Activated CD4-positive, alpha-beta T cell treated with anti-CD3 and anti-CD28 coated beads, Interleukin-2, amount 10 ng/mL, durations not matched to agents 7 days and 5 days (primary cell): ENCODE measurements at places on chromosomes 6 and 20. TPM values are rescaled to one million over a fixed set of nuclear protein-coding genes. Genes with fewer than 3 reads are reported as not detected.

Gene PRND
- total RNA-seq: not detected

Gene DCDC2
- total RNA-seq: not detected

Gene BPIFA1
- not detected for total RNA-seq

Gene MYMX
- total RNA-seq: not detected

Gene BFSP1
- 2.2 TPM for total RNA-seq

GRCh38 chr20:36728986-36729385 lies 16.9 kb downstream of the NDRG3 start:
- DNase-seq: peak; percentile 18

DNA sequence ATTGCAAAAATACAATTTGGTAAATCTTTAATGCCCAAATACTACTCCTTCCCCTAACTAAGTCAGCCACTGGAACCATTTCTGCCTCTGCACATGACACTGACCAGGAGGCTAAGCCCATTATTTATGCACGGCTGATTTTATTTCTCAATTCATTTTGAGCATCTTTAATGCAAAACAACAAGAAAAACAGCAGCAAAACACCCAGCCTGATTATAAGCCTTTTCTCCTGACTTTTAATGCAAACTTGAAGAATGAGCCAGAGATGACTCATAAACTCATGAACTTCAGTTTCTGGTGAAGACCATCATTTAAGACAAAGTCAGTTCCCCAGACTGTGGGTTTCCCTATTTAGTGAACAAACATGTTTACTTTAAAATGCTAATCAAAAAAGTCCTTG lies 51.6 kb downstream of the CYP24A1 start:
- no peak for DNase-seq

DNA sequence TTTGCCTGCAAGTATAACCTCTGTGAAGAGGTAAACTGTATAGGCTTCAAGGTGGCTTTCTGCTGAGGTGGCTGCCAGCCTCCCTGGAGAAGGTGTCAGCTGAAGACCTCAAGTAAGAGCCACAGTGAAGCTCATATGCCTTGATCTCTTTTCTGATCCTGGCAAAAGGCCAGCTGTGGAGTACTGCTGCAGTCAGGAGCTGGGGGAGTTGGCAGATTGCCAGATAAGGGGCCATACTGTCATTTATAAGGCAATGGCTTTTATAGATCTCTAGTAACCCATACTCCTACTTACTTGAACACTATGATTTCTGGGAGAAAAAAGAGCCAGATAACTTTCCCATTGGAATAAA lies 8.8 kb upstream of the CEP85L start:
- DNase-seq: peak; percentile 52

GRCh38 chr6:90298459-90299053 lies 1.9 kb upstream of the BACH2 start:
- no peak for DNase-seq

DNA sequence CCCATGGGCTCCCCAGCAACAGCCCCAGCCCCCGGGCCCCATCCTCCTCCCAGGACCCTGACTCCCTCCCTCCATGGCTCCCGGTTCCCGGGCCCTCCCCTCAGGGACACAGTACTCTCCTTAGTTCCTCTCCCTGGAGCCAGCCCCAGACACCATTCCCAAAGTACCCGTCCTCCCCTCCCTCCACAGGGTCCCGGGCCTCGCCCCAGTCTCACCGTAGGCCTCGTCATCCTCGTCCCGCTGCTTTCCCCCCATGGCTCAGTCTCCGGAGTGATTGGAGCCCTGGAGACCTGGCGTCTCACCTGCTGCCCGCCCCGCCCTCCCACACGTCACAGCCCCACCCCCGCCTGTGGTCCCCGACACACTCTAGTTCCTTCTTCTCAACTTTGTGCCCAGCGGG lies at the start of gene SLC44A4:
SLC44A4 (minus strand) TSS at position 272 of the 400 bp plus-strand sequence; CDS start at position 255, 17 bp downstream.
- no peak for DNase-seq

DNA sequence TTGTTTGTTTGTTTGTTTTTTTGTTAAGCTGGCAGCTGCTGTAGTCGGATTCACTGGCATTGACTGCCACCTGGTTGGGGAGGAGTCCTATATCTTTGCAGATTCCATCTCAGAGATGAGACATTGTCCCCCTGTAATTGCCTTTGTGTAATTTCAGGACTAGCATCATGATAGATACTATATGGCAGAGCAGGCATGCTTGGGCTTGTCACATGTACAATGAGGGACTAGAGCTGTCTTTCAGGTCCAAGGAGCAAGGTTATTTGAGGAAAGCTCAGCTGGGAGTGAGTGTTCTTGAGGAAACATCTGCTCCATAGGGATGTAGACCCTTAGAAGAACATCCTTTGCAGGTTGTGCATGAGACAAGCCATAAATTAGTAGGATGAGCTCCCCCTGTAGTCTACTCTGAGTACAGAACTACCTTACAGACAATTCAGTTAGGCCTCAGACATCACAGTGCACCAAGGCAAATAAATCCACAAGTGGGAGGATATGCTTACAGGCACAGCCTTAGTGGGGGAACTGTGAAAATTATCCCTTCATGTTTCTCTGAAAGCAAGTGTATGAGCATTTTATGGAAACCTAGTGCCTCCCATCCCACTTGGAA lies 62.1 kb downstream of the BMP2 start:
- DNase-seq: no peak

DNA sequence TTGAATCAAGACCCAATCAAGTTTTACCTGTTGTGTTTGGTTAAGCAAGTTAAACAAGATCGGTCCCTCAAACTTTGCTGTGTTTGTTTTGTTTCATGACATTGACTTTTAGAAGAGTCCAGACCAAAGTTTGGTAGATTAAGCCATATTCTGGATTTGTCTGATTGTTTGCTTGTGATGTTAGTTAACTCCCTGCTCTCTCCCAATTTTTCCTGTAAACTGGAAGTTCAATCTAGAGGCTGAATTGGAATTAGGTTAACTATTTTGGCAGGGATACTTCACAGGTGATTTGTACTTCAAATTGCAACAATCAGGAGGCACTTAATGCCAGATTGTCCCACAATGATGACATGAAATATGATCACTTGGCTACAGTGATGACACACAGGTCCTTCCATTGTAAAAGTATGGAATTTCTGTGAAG lies 13.6 kb upstream of the SH3BGRL2 start:
- no peak for DNase-seq
